ENCODE measurements at places on chromosomes 3 and 15.

DNA sequence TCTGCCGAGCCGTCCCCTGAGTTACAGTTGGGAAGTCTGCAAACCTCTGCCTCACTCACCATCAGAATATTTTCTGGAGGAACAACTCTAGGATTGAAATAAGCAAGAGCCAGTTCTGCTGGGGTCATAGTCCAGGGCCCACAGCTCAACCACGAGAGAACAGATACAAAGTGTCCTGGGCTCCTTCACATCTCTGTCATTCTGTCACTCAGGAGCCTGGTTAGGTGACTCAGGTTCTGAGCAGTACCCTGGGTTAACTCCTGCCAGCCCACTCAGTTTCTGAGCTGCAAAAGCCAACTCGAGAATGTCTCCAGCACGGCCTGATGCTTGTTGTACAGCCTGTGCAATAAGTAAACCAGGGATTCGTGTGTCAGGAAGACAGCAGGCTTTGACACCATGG is 155.7 kb downstream of the SLCO3A1 start:
- peak; percentile 51 for DNase-seq

GRCh38 chr15:52731732-52732470 is 52.7 kb upstream of the ATOSA start:
- no peak for DNase-seq

GRCh38 chr3:55624238-55624637 is 137.1 kb upstream of the WNT5A start:
- no peak for DNase-seq

DNA sequence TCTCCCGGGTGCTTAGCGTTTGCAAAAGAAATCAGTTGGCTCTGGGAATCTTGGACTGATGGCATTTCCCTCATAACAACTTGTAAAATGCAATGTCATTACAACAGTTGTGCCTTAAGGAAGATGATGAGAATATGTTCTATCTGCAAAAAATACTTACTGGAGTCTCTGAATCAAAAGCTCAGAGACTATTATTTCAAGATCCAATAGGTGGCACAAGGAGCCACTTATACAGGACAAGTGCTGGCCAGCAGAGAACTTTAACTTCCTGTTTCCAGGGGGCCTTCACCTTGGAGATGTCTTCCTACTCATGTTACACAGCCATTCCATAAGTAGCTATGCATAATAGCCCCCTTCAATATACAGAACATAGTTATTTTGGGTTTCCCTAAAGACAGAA is 8.9 kb upstream of the RPS27L start:
- DNase-seq, result no peak

GRCh38 chr3:149247008-149247710 is 25.5 kb upstream of the CP start:
- DNase-seq, result no peak

DNA sequence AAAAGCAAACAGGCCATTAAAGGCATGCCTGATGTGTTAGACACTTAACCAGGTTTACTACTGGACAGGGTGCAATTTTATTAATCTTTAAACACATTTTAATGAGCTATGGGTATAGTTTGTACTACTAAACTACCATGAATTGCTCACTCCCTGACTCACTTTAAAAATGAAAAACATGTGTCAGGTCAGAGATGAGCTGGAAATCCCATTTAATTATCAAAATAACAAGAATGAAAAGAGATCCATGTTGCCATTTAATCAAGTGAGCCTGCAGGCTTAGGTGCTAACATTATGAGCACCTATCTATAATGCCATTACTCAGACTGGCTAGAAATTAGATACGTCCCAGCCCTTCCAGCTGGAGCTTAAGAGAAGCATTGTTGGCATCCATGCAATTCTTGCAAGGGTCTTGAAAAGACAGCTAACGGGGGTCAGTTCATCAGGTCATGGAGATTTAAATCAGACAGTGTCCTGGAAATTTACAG is 224.4 kb downstream of the THRB start:
- no peak for DNase-seq

DNA sequence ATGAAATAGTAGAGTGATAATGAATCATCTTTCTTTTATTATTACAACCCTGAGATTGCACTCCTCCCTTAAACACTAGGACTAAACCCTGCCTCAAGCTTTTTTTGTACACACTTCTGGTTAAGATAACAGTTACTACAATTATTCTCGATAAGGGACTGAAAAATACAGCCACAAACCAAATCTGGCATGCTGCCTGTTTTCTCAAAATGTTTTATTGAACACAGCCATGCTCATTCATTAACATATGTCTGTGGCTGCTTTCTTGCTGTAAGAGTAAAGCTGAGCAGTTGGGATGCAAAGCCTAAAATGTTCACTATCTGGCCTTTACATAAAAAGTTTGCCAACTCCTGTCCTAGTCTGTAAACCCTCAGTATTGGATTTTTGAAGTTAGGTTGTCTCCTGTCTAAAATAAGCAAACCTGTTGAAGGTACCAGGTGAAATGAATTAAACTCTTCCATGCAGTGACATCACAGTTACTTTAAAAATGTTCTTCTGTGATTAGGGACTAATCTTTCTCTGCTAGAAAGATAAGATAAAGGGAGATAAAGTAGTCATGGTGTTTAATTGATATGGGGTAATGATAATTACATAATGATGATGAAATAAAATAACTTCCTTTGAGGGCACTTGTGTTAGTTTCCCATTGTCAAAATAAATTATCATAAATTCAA is 218.2 kb downstream of the STXBP5L start:
- DNase-seq, result no peak

- no peak for DNase-seq
Observed at GRCh38 chr15:49656734-49657133, 35.9 kb downstream of the DTWD1 start.

DNA sequence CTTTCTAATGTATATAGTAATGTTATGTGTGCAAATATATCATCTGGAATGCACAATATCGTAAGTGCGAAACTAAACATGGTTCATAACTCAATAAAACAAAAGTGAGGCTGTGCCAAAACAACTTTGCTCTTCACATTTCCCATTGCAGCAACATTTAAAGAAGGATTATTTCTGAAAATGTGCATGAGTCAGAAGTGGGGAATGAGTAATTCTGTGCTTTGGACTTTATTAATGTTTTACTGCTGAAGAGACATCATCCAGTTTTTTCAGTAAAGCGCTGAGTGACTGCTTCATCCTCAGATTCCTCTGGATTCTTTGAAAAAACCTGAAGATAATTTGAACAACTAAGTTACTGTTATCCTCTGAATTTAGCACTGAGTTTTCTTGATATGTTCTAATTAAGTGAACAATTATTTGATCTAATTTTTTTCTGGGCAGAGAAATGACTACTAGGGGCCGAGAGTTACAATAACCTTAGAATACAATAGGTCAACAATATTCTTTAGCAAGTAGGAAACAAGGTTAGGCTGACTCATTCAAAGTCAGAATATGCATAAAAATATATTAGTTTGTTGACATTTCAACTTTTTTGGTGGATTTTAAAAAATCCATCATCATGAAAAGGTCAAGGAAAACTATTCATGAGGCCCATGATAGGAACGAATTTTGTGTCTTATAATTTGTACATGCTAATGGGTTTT is 20.0 kb upstream of the PLCL2 start:
- DNase-seq, result no peak

GRCh38 chr15:38882221-38882620 is 317.6 kb upstream of the RASGRP1 start:
- DNase-seq, result no peak

DNA sequence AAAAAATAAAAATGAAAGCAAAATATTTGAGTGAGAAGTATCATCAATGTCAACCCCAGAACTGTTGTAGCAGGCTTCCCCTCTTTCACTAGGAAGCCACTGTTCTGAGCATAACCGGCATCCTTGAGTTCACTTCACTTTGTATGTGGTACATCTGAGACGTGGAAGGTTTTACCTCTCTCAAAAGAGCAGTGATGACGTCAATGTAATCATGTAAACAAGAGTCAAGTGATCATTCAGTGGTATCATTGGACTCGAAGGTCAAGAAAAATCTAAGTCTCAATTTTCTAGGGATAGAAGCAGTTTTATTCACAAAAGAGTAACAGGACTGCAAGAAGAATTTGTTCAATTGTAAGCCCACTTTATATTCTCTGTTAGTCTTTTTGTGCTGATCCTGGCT is 339.8 kb upstream of the THRB start:
- DNase-seq, result no peak

DNA sequence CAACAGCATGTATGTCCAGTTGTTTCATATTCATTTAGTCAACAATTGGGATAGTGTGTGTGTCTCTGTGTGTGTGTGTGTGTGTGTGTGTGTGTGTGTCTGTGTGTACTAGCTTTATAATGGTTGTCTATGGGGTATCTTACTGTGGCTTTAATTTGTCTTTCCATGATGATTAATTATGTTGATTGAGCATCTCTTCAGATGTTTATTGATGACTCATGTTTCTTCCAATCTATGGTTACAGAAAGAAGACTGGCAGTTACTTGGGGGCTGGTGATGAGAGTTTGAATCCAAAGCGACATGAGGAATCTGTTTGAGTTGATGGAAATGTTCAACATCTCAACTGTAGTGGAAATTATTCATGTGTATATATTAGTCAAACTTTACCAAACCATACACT is 440.1 kb downstream of the ZNF385D start:
- no peak for DNase-seq

DNA sequence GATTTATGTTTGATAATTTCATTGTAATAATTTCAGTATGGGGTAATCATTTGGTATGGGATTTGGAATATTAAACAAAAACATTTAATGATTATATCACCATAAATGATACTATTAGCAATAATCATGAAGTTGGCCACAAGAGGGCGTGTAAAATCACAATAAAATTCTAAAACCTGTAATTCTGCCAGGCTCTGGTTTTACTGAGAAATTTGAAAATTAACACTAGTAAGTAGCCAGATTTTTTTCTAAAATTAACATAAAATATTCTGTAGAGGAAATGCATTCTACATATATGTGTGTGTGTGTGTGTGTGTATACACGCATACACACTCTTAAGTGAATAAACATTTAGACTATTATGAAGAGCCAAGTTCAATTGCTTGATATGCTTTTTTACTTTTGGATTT is 40.5 kb downstream of the FEZF2 start:
- DNase-seq, result no peak

DNA sequence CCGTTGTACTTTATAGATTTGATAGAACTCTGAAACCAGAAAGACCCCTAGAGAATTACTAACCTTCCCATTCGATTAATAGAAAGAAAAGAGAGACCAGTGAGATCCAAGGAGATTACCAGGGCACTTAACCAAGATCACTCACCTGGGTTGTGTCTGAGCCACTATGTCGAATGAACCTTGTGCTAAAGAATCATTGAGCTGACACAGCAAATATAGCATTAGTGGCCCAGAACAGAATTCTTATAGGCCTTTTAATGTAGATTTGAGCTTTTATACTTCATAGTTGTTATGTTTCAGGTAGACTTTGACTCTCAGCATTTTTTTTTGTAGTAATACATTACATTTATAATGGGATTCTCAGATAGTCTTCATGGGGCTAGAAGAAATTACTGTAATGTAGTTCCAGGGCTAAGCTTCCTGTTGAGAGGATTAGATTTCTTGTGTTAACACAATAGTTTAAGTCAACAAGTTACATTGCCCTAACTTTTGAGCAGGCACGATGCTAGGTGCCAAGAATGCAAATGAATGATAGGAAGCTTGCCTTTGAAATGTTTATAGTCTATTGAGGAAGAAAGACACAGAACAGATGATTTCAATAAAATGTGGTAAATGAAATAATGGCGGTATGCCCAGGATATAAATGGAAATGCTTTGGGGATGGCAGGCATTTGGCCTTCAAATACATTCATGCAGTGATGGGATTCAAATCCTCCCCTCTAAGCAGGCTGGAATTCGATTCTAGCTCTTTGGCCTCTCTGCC is 24.4 kb upstream of the ABHD10 start:
- DNase-seq, result no peak

- no peak for DNase-seq
Observed at GRCh38 chr15:29939404-29939803, 117.1 kb upstream of the TJP1 start.

- DNase-seq, result no peak
Observed at GRCh38 chr3:136189859-136190617, 6.1 kb downstream of the MSL2 start.

DNA sequence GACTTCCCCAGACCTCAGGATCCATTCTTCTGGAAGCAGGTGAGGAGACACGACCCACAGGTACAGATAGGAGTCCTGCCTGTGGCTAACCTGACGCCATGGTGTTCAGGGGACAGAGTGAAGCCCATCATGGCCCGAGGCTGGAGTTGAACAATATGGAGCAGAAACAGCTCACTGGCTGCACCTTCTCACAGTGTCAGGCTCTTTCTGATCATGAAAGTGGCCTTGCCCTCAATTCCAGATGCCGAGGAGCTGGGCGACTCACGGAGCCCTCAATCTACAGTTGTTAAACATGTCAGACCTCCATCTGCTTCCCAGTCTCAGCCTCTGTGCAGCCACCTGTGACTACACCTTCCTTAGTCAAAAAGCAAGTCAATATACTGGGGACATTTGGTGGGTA is 110.8 kb upstream of the SMAD3 start:
- no peak for DNase-seq
